ENCODE measurements at places on chromosomes 16 and 17.

- no peak for DNase-seq
Observed at GRCh38 chr16:14398014-14398717, 231.9 kb downstream of the PARN start.

DNA sequence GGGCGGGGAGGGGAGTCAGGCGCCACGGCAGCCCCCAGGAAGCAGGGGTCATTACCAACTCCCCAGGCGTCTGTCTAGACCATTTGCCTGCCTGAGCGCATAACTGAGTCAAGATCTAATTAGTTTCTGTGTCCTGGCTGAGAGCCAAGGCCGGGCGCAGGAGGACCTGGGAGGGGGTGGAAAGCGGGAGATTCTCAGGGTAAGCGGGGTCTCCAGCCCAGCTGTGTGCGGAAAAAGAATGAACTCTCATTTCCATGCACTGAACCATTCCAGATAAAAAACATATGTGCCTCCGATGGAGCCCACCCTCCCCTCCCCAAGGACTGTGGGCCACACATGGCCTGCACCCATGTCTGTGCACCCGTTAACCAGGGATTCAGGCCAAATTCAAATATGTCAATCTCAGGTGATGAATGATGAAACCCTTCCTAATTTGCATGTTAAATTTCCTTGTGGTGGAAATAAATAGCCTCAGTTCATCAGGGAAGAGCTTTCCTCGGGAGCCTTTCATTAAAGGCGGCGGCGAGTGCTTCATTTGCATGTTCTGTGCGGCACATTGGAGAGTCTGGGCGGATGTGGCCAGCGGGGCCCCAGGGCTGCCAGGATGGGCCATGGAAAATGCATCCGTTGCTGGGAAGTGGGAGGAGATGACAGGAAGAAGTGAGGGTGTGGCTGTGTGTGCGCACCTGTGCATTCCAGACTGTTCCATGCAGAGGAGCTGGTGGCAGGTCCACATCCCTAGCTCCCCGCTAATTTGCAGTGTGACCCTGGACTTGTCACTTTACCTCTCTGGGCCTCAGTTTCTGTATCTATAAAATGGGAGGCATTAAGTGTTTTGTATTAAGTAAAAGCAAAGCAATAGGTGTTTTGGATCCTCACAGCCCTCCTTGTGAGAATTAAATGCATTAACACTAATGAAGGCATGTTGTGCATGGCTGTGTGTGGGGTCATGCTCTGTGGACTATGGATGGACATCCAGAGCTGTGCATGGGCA, 151.1 kb downstream of the SDK2 start:
- no peak for DNase-seq

GRCh38 chr17:30309591-30309990, 17.8 kb upstream of the BLMH start:
- DNase-seq: no peak

GRCh38 chr16:21224800-21225199, 8.7 kb upstream of the ANKS4B start:
- DNase-seq: no peak

- DNase-seq: no peak
Observed at GRCh38 chr17:79595471-79595870, 15.4 kb downstream of the RBFOX3 start.

- peak; percentile 47 for DNase-seq
Observed at GRCh38 chr17:75105126-75106080, 4.4 kb upstream of the ARMC7 start.

DNA sequence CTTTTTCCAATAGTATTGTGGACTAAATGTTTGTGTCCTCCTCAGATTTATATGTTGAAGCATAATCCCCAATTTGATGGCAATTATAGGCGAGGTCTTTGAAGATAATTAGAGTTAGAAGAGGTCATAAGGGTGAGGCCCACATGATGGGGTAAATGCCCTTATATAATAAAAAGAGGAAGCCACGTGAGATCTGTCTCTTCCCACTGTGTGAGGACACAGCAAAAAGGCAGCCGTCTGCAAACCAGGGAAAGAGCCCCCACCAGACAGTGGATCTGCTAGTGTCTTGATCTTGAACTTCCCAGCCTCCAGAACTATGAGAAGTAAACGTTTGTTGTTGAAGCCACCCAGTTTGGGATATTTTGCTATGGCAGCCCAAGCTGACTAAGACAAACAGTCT, 76.0 kb downstream of the LYRM1 start:
- DNase-seq: peak; percentile 39

DNA sequence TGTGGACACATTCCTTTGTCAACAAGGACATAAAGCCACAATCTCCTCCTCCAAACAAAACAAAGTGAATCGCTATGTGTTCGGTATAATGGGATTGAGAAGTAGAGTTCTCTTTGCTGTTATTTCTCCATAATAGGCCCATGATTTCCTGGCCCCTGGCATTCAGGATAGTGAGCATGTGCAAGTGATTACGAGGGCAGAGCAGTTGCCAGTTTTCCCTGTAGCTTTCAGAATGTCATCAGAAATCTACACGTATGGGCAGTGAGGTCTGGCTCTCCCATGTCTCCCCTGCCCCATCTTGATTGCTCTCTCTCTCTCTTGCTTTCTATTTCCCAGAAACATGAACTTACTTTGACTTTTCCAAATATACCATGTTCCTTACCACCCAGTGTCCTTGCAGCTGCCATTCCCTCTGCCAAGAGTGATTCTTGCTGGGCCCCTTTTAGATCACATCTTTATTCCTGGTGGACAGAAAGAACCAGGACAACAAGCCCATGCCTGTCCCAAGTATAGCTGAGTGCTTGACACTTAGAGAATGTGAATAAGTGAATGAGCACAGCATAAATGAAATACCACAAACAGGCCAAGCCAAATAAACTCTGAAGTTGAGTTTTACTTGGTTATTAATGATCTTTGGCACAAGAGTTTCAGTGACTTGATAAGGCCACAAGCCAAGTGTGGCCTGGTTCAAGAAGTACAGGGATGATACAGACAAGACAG, 273.1 kb downstream of the CDH13 start:
- DNase-seq: no peak

- no peak for DNase-seq
Observed at GRCh38 chr17:75146592-75146991, 7.7 kb downstream of the JPT1 start.

- peak; percentile 68 for DNase-seq
Observed at GRCh38 chr17:16352303-16352666, 984 bp downstream of the CENPV start.

GRCh38 chr17:67018471-67019434, 25.6 kb upstream of the CACNG1 start:
- DNase-seq: no peak

- DNase-seq: no peak
Observed at GRCh38 chr17:80947200-80947940, 44.3 kb upstream of the CHMP6 start.

- no peak for DNase-seq
Observed at GRCh38 chr17:6124856-6125255, 54.7 kb downstream of the WSCD1 start.

DNA sequence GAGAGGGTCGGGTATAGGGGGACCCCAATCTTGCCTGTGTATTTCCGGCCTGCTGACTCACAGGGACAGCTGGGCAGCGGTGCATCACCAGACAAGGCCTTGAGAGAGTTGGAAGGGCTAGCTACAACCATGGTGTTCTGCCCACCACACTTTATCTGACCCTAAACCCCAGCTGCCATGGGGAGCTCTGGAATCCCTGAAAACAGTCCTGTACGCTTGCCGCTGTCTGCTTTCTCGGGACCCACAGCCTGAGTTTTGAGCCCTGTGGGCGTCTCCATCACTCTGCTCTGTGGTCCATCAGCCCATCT, 100.4 kb upstream of the GSE1 start:
- DNase-seq: no peak

GRCh38 chr17:66172144-66172543, 19.8 kb downstream of the CEP112 start:
- no peak for DNase-seq

DNA sequence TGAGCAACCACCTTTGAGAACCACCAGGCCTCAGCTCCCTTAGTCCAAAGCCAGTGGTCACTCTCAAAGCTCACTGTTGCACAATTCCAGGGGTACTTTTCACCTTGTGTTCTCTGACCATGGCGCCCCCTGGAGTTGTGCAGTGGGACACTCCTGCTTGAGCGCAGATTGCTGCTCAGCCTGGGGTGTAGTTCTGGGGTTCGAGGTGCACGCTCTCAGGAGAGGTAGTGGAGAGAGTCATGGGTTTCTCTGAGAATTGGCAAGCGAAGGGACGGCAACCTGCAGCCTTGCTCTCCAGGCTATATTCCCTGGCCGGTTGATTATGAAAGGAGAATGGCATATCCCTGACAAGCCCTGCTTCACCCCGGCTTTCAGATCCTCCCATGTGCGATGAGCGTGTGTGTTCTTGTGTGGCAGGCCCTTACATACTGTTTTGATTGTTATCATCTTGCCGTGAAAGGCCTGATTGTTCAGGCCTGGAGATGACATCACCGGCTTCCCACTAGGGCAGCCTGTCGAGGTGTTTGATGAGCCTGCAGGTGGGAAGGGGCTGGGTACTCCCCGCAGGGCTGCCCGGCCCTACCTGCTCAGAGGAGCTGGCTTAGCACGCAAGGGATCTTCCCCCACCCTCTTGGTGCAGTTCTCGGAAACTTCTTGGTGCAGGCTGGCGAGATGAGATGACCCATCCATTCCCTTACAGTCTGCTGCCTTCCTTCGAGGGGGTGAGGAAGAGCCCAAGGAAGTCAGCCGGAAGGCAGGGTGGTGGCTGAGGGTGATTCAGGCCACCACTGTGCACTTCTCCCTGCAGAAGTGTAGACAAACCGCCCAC, 431.2 kb downstream of the SLC39A11 start:
- no peak for DNase-seq

DNA sequence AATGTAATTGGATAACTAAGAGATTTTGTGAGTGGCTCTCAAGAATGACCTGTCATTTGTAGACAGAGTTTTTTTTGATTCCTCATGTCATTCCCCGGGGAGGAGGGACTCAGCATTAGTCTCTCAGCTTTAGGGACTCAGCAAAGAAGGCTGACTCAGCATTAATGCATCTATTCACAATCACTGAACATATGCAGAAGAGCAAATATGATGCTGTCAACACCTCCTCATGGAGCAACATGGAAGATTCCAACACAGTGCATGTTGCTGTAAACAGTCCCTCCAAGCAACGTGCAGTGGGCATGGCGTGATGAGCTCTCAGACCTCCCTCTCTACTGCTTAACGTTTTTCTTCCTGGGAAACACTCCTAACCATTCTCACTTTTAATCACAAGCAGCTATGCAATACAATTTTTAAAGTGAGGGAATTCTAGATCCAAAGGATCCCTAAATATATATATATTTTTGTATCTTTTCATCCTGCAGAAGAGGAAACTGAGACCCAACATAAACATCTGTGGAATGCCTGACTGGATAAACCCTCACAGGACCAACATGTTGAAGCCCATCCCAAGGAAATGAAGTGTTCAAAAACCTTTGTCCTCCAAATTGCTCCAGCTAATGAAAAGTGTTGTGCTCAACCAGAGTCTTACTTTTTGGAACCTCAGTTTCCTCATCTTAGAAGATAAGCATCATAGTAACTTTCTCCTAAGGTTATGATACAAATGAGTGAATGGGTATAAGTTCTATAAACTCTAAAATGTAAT, 38.9 kb downstream of the TMEM100 start:
- DNase-seq: no peak

DNA sequence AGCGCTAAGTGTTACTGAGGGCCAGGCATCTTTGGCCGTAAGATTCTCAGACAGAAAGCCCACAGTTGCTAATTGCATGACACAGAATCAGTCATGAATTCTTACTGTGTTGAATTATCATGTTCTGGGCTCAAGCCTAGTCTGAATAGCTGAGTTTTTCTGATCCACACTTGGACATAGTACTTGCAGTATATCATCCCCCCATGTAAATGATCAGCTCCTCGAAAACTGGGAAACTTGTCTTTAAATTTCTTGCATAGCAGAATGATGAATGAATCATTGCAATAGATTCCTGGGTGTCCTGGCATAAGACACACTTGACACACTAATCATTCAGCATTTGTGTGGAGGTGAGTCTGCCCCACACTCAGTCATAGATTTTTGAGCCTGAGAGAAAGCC, 2.2 kb downstream of the MLYCD start:
- no peak for DNase-seq

DNA sequence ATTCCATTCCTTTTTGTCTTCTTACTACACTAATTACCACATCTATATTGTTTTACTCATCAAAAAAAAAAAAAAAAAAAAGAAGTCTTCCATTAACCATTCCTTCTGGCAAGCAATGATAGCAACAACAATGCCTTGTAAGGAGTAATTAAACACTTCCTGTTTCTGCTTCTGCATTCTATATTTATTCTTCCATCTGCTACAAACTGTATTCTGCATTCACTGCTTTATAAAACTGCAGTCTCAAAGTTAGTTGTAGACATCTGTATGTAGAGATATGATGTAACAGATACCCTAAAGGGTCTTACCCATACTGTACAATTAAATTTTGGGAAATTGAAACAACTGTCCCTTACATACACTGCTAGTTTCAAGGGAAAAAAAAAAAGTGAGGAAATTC, 28.7 kb upstream of the ABCA6 start:
- peak; percentile 42 for DNase-seq

- DNase-seq: peak; percentile 49
Observed at GRCh38 chr17:8226536-8227237, 16.3 kb upstream of the AURKB start.

DNA sequence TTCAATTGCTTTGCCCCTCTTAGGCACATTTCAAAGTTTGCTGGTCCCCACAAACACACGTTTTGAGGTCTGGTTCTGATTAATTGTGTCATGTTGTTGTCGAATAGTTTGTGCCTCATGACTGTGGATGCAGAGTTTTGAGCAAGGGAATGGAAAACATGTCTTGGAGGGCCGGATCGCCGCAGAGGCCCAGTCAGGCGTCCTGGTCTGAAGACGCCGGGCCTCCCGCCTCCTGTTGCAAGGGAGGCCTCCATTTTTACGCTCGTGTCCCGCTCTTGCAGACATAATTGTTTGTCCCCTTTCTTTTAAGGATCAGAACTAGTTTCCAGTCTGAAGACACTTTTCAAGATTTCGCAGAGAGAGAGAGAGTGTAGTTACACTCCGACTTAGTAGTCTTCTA, 3.2 kb downstream of the NTN1 start:
- no peak for DNase-seq

- no peak for DNase-seq
Observed at GRCh38 chr17:67422897-67423296, 45.8 kb downstream of the PITPNC1 start.

- DNase-seq: peak; percentile 90
Observed at GRCh38 chr17:49676276-49676868, 1.5 kb downstream of the SPOP start.

- no peak for DNase-seq
Observed at GRCh38 chr16:65392806-65393565, 271.1 kb upstream of the CDH11 start.

DNA sequence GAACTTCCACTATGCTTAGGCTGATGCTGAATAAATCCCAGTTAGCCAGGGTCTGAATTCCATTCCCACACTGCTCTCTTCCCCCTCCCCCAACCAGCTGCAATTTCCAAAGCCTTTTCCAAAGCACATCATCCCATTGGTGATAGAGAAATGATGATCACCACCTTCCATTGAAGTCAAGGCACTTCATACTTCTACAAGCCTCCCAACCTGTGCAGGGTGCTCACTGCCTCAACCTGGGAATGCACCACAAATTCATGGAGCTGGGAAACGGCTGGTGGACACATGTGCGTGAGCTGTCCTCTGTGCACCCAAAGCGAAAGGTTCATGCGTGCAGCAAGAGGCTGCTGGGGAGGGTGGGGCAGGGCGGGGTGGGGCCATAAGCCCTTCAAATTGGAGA, 302.7 kb upstream of the IRX3 start:
- no peak for DNase-seq

Measured in NB4 (cell line).